ENCODE measurements at places on chromosomes 2 and 18.

DNA sequence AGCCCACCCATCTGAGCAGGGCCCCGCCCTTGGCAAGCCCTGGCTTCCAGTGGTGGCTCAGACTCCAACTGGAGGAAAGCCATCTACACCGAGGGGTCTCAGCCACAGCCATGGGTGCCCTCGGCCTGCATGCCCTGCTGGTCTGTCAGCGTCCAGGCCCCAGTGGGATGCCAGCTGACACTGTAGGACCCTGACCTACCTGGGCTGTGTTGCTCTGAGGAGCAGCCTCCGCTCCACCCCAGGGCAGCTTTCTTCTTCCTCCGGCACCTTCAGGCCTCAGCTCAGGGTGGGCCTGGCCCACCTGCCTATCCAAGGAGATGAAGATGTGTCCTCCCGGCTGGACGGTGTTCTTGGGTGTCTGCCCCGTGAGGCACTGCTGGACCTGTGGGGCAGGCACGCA lies 13.9 kb upstream of the ARHGEF4 start:
- no peak for DNase-seq

GRCh38 chr18:57439609-57439968 lies 4.4 kb downstream of the ONECUT2 start:
- DNase-seq: no peak

- no peak for DNase-seq
These were observed 266.6 kb downstream of the CYP26B1 start for GRCh38 chr2:71880846-71881610.

DNA sequence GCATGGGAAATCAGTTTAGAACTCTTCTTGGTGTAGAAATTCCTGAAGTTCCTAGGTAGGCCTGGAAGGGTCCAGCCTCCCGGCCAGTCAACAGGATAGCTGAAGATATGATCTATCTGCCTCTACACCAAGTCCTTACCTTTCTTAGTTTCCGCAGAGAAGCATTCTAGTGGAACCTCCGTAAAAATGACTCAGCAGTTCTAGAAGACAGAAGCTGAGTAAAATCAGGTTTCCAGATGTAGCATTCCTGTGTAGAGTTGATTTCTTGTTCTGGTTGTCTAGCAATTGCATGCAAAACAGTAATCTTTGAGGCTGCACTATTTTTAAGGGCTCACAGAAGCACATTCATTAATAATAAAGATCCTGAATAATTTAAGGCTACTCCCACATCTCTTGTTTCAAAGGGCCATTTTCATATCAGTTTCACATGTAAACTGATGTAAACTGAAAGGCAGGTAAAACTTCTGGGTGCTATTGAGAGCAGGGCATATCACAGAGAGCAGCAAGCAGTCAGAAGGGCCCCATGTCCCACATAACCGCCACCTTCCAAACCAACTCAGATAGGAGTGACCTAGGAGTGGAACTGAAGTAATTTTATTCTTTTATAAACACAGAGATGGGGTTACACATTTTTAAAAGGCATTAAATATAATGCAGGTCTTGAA lies 3.2 kb upstream of the DYTN start:
- no peak for DNase-seq

- DNase-seq: peak; percentile 32
These were observed 82.7 kb downstream of the ORC4 start for GRCh38 chr2:147937744-147938349.

GRCh38 chr2:860259-860855 lies 90.3 kb upstream of the SNTG2 start:
- no peak for DNase-seq

DNA sequence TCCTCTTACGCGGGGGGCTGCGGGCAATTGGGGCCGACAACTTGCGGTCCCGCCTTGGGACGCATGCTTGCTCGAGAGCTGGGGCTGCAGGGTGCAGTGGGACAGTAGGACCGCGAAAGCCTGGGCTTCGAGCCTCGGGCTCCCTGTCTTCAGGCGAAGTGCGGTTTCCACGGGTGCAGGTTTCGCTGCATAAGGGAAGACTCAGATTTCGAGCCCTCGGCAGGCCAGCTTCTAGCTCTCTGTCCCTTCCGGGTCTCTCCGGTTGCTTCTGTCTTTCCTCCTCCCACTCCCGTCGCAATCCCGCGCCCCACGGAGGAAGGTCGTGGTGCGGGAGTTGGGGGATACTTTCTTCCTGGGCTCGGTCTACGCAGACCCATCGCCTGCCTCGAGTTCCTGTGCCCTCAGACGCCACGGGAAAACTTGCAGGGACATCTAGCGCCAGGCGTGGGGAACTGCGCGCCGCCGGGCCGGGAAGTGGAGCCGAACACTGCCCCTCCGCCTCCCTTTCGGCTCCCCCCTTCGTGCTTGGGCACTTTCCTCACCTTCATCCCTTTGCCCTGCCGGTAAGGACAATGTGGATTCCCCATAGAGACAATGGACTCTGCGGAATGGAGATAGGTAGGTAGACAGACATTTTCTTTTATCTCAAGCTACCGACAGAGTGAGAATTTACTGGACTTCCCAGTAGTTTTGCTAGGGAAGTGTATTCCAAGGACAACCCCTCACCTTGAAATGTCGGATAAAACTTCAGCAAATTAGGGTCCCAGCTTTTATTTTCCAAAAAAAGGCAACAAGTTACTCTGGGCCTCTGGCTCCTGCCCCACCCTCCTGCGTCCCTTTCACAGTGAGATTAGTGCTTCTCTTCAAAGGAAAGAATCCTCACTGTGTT lies 4.2 kb upstream of the HOXD13 start:
- DNase-seq: no peak

DNA sequence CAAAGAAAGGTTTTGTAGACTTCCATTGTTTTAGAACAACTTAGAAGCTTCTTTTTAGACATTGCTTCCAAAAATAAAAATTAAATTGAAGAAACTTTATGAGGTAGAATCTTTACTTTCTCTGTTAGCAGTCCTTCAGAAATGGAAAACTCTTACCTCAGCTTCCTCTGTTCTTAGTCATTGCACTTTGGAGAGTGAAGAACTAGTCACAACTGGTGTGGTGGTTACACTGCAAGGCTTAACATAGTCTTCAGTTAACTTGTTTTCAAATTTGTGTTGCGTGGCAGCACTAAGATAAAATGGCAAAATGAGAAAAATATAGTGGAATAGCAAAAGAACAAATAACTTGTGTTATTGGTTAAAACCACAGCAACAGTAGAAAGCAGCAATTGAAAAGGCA lies 332.6 kb downstream of the KIAA1328 start:
- DNase-seq: no peak

DNA sequence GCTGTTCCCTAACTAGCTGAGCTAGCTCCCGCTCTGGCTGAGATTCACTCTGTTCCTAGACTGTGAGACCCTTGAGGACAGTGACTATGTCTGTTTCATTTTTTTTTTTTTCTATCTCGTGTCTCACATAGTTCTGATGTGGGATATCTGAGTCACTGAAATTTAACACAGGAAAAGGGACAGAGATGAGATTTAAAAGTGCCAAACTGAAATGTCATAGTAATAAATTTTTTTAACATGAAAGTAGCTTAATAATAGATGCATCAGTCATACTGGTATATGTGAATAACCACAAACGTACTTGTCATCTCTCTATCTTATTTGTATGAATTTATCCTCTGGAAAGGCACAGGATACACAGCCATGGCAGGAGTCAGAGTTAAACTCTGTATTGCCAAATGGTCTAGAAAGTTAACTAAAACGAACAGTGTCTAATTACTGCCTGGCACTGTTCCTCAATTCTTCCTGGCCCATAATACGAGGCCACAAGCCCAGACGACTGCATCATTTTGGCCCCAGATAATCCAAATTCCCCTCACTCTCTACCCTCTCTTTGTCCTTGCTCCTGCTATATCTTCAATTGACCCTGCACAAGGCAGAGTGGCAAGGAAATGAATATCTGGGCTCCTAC lies 87.5 kb downstream of the SATB2 start:
- no peak for DNase-seq

- no peak for DNase-seq
These were observed 125.6 kb upstream of the CDC42EP3 start for GRCh38 chr2:37797081-37797480.

DNA sequence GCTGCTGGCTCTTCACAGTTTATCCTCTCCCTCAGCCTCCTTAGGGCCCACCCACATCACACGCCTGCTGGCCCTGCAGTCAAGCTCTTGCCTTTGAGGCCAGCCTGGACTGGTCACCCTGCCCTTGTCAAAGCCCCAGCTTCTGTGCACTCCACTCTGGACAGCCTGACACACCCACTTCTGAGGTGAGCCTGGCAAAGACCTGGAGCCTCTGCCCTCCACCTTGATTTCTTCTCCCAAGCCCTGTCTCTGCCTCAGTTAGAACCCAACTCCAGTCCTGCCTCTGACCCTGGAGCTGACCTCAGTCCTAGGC lies 37.0 kb upstream of the TAF1B start:
- DNase-seq: no peak

DNA sequence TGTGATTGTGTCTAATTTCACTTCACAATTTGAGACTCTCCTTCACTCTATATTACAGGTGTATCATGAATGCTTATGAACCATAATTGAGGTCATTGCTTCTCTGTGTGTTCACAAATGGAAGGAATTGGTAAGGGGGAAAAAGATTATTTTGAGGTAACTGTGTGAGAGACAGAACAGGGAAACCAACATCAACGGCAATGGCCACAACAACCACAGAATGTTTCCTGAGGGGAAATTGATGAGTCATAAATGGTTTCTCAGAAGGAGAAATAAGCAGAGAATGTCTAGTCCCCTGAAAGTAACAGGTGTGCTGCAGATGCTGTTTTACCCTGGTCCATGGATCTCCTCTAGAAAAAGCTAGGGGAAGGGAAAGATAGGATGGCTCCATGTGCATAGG lies 361.2 kb upstream of the GALNT5 start:
- DNase-seq: no peak

DNA sequence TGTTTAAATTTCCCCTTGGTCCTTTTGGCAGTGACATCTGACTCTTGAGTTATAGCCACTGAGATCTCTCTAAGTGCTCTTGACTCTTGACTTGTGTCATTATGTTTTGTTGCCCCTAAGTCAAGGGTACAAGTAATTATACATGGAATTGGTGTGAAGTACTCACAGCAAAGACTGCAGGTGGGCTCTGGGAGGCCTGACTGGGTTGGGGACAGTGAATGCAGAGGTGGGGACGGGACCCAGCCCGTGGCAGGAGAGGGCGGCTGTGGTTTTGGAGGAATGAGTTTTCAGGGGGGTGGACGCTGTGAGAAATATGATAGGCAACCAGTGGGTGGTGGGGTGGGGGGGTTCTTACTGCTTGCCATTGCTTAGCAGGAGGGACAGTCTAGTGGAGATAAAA lies 97.8 kb downstream of the NCK2 start:
- DNase-seq: no peak

DNA sequence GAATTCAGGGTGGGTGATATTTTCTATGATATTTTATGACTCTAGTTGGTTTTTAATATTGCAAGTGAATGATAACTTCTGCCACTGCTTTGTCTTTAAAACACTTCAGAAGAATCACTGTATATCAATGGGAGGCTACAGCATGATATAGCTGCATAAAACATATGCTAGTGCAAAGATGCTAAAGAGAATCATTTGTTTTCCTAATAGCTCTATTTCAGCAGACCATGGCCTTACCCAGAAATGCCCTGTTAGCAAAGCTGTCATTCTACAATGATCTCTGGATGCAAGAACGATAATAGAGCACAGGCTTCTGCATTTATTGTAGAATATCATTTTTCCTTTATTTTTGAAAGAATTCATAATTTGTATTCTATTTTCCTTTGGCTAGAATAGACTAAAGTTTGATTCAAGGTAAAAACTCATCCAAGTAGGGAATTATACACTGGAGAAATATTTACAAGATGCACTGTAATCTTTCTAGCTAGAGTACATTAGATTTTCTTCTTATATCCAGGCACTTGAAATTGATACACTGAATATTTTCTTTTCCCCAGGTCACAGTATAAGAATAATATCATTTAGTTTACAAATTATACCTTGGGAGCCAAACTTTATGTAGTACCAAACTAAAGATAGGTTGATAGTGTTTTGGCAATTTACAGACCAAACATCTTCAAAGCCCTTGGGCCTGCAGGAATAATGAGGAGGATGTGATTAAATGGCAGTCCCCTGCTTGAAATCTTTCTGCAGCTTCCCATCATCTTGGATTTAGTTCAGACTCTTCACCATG lies 252.6 kb upstream of the LINC00305 start:
- DNase-seq: no peak
